ENCODE measurements at places on chromosomes 7 and 10.

DNA sequence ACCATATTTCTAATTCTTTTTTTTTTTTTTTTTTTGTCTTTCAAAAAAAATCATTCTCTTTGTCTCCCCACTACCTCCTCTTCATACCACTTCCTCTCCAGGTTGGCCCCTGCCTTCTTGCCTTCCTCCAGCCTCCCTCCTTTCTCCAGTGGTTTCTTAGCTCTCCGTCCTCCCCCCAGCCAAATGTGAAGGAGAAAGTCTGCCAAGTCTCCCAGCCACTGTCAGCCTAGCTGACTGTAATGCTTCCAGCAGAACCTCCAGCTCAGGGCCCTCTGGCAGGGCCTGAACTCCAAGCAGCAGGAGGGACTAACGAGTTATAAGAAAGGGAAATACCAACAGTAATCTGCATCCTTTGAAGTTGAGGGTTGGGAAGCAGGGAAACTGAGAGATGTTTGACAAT lies 35.5 kb upstream of the BICC1 start:
- no peak for DNase-seq

- DNase-seq: no peak
Observed at GRCh38 chr10:21363092-21363730, 162.3 kb downstream of the SKIDA1 start.

DNA sequence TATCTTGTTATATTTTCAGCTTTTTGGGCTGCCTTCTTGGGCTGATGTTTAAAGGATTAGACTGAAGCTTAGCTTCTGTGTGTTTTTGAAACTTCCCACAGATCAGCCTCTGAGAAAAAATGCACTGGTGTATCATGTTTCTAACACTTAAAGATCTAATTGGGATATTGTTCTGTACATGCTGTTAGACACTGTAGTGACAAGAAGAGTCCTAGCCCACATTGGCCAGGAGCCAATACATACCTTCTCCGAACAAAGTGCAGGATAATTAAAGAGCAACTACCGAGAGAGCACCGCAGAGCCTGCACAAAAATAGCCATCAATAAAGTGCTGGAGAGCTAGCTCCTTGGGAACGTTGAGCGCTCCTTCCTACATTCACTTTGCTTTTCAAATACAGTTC lies 289.4 kb upstream of the SP8 start:
- DNase-seq: no peak

GRCh38 chr7:81645435-81645834 lies 124.4 kb downstream of the HGF start:
- no peak for DNase-seq

DNA sequence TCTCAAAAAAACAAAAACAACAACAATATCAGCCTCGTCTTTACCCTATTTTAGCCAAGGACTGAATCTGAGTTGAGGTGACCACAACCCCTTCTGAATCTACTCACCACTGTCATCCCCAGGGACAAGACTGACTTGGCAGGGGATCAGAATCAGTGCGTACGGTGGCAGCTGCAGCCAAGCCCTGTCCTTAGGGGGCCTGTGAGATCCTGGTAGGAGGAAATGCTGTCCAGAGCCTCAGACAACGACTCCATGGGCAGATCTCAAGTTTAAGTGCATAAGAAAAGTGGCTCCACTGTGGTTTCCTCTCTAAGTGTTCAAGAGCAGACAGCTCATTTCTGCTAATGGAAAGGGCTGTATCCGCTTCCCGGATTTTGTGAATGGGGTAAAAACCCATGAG lies 22.4 kb upstream of the CYTH3 start:
- DNase-seq: no peak

DNA sequence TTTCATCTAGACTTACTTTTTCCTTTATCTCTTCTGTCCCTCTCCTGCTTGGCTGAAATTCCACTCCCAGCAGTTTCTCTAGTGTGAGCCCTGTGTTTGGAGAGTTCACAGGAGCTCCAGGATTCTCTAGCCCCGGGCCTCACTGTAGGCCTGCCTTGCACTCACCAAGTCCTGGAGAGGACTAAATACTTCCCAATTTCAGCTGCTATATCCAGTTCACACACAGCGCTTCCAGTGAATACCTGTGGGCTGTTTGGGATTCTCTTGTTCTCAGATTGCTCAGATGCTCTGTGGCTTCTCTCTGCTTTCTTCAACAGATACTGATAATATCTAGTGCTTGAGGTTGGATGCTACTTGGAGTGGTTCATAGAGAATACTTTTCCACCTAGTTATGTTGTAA lies 46.0 kb downstream of the MINPP1 start:
- no peak for DNase-seq

DNA sequence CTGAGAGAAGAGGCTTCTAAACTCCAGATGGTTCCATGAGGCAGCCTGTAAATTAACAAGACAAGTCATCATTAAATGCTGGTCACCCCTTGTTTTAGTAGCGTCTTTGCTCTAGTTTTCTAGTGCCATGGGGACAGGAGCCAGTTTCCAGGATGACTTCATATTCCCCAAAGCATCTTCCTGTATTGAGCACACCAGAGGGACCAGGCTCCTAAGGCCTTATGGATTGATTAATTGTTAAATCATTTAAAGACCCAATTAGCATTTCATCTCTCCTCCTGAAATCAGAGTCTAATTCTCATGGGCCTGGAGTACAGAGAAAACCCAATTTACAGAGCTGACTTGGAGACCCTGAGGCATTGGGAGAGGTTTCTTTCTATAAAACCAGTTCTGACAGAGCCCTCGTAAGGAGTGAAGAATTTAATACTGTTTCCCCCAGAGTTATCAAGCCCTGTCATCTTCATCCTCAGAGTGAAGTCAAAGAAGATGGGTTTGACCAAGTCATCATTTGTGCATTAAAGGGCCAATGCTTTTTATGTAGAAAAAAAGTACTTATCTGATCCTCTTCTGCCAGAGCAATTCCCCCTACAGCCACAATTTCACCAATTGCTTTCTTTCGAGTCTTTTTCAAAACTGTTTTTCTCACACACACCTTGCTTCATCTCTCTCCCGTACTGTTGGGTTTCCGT lies 678.7 kb downstream of the SDK1 start:
- no peak for DNase-seq

DNA sequence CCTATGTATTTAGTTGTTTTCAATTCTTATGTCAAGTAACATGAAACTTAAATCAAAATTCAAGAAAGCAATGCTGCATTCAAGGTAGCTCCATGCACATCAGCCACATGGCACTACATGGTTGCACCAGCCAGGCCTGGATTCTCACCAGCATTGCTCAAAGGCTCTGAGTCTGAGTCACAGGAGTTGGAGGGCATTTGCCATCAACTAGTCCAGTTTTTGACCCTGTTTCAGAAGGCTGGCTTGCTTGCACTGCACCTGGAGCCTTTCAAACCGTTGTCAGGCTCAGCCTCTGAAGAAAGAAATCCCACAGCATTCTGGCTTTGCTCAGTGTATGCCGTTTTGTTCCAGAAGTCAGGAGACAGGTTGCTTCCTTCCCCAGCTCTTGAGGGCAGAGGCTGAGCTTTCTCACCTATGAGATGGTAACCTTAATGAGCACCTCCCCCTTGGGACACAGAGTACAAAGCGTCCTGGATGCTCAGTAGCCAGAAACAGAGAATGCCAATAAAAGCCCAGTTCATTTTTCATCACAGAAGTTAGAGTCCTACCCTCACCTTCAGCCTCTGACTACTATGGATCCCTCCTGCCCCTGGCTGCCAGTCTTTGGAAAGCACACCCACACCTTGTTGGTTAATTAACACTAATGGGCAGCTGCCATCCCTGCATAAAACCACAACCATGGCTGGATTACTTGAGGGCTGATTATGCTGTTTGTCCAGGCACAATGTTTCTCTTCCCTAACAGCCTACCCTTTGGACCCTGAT lies 288.4 kb upstream of the LRRTM3 start:
- no peak for DNase-seq

GRCh38 chr10:126407831-126408230 lies 19.6 kb upstream of the ADAM12 start:
- no peak for DNase-seq

GRCh38 chr10:88152728-88153133 lies 289.3 kb downstream of the PTEN start:
- no peak for DNase-seq

DNA sequence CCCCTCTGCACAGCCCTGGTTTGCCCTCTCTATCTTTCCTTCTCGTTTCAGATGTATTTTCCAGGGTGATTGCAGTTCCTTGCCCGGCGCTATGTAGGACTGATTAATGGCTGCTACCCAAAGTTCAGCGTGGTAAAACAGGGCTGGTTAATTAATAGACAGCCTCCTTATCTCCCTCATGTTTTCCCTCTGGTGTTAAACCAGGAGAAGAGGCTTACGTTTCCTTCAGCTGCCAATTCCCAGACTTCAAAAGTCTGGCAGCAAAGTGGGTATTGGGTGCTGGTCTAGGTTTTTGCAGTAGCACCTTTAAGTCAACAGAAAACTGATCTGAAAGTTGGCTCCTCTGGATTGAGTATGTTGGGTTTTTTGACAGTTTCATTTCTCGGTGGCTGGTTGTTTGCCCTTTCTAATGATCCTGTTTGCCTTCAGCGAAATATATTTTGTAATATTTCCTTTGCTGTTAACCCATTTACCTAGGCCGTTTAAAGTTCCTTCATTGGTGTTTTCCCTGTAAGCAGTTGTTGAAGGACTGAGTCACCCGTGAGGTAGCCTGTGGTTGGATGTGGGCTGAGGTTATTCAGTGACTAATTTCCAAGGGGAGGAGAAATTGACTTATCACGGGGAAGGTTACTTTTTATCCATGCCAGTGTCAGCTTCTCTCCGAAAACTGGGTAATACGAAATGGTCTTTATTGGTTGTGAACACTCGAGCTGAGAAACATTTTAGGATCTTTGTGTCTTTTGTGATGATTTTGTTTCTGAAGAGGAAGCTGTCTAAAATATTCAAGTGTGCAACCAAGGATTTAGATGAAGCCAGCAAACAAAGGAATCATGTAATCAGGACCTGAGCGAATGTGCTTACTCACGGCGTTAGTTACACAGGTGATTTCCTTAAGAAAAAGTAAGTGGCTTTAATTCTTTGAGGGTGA lies 257.2 kb downstream of the KIAA1217 start:
- no peak for DNase-seq

- peak; percentile 58 for DNase-seq
Observed at GRCh38 chr7:73738220-73738611, 386 bp downstream of the ABHD11 start.

GRCh38 chr7:100691676-100692577 lies 2.1 kb downstream of the GIGYF1 start:
- DNase-seq: peak; percentile 72

DNA sequence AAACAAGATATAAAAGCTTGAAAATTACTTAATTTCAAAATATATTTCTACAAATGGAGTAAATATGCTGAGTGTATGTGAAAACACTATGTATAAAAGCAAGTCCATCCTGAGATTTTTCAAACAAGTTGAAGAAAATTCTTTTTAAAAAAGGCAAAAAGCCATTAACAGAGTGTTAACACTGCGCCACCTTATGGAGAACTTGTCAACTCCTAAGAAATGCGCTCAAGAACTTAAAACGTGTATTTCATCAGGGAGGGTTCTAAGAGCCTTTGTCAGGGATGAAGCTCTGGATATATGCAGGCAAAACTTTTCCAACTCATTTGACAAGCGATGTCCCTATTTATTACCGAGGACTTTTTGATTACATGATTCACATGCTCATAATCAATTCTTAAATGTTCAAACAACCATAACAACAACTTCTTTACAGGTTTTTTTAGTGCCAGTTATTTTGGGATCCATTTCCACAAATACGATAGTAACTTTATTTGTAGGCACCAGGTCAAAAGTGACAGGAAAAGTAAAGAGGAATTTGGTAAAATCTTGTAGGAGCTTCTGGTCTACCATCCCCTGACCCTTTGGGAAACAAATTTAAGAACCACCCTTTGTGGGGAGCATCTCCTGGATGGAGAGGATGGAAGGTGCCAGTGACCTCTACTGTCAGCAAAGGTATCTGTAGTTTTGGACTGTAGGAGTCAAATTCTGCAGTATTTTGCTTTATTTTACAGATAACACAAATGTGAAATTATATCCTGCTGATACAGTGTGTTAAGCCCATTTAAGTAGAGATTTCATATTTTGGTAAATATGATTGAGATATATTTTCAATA lies 23.2 kb downstream of the CALCR start:
- DNase-seq: no peak

GRCh38 chr7:26460351-26461085 lies 168.9 kb downstream of the SNX10 start:
- no peak for DNase-seq

GRCh38 chr10:60044971-60045370 lies 138.6 kb upstream of the CCDC6 start:
- no peak for DNase-seq

GRCh38 chr10:132612571-132613504 lies 75.3 kb downstream of the INPP5A start:
- no peak for DNase-seq

DNA sequence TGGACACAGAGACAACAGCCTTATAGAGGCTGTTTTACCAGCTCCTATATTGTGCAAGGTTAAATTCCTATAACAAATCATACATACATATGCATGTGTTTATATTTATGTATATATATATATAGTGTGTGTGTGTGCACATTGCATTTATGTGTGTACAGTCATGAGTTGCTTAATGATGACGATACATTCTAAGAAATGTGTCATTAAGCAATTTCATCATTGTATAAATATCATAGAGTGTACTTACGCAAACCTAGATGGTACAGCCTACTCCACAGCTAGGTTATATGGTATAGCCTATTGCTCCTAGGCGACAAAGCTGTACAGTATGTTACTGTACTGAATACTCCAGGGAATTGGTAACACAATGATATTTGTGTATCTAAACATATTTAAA lies 30.1 kb upstream of the TNKS2 start:
- no peak for DNase-seq

GRCh38 chr7:29340696-29341095 lies 146.1 kb downstream of the CHN2 start:
- no peak for DNase-seq

- DNase-seq: no peak
Observed at GRCh38 chr7:74275401-74275881, 13.8 kb upstream of the CLIP2 start.

DNA sequence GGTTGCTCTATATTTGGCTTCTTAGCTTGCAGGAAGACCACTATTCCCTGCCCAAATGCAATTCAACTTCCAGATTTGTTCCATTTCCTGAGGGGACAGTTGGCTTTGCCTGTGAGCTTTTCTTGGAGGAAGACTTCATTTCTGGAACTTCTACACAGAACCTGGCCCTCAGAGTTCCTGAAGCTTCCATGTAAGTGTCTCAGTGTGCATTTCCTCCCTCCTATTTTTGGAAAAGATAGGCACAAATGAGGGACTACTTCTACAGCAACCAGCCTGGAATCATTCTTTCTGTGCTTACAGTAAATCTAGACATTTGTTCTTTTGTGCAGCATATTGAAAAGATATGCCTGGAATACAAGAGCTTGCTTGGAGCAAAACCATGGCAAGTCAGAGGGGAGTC lies 164.3 kb downstream of the CREB5 start:
- DNase-seq: no peak
